NCI-H226 (cell line): ENCODE measurements at places on chromosomes 6 and 20.
A peak's percentile ranks its signal among the peaks of the same experiment; 100 is the strongest.

DNA sequence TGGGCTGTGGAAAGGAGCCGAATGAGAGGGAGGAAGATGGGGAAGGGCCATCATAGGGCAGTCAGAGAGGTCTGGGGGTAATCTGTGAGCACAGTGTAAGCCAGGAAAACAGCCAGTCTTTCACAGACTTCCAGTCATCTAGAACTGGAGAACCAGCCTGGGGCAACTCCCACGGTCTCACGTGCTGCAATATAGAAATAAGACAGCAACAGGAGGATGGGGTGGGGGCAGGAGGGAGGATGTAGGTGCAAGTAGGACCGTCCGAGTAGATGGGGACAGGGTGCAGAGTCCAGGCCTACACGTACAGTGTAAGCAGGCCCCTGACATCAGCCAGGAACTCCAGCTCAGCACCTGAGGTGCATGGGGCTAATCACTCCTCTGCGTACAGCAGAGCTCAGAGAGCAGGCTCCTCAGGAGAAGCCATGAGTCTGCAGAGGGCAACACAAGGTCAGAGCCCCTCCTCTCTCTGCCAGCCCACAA is 58.2 kb upstream of the TNFAIP3 start:
- no peak for DNase-seq

GRCh38 chr20:23214903-23215302 is 128.8 kb upstream of the CD93 start:
- no peak for DNase-seq

DNA sequence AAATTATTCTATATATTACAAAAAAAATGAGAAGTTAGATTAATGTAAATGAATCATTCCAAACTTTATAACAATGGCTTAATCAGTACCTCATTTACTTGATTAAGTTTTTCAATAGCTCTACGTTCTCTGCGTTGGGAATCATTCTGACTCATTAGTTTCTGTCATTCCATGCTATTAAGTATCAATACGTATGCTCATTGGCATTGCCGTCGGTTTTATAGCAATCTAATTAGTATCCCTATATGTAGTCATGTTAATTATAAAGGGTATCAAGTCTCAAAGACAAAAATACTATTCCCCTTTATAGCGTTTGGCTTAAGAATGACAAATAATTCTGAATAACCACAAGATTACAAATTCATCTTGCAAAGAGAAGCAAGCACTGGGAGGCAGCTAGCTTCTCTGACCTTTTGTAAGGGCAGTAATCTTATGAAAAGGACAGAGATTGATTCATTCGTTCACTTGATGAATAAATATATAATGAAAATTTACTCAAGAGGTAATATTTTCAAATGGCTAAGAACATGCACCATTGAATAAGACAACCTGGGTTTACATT is 41.8 kb downstream of the OLIG3 start:
- DNase-seq = no peak

GRCh38 chr6:163083141-163083540 is 331.4 kb upstream of the QKI start:
- DNase-seq = no peak

GRCh38 chr20:44222633-44223368 is 12.2 kb upstream of the OSER1 start:
- peak; percentile 29 for DNase-seq

DNA sequence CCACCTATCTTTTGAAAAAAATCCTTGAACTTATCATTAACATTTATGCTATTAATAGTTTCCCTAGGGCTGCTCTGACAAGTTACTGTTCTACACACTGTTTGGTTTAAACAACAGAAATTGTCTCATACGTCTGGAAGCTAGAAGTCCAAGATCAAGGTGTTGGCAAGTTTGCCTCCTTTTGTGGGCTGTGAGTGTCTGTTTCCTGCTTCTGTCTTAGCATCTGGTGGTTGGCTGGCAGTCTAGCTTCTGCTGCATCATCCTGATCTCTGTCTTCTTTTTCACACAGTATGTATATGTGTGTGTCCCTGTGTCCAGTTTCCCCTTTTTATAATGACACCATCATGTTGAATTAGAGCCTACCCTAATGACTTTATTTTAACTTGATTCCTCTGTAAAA is 154.8 kb downstream of the RPS12 start:
- no peak for DNase-seq

- no peak for DNase-seq
These were observed 5.4 kb downstream of the ADGRB3 start for GRCh38 chr6:68640491-68640835.

GRCh38 chr6:134628154-134628553 is 310.2 kb upstream of the SGK1 start:
- no peak for DNase-seq

DNA sequence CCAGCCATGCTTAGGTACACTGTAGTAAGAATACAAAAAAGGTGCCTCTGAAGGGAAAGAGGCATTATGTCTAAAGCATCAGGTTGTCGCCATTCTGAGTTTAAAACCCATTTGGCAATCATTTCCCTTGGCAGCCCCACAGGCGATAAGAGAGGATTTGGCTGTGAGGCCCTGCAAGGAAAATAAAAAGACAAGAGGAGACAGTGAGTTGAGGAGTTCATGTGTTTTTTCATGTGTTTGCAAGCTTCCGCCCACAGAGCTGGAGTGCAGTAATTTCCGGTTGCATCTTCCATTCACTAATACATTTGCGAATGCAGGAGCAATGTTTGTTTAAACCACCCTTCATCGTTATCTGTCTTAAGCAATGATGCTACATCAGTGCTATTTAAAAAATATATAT is 138.5 kb upstream of the SOX4 start:
- no peak for DNase-seq

DNA sequence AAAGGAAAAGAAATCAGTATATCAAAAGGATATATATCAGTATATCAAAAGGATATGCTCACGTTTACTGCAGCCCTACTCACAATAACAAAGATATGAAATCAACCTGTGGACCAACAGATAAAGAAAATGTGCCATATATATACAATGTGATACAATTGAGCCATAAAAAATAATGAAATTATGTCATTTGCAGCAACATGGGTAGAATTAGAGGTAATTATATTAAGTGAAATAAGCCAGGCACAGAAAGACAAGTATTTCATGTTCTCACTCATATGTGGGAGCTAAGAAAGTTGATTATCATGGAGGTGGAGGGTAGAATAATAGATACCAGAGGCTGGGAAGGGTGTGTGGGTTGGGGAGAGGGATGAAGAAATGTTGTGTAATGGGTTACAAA is 102.9 kb upstream of the MARCKS start:
- no peak for DNase-seq

GRCh38 chr20:9440892-9441291 is 73.5 kb upstream of the LAMP5 start:
- peak; percentile 63 for DNase-seq

DNA sequence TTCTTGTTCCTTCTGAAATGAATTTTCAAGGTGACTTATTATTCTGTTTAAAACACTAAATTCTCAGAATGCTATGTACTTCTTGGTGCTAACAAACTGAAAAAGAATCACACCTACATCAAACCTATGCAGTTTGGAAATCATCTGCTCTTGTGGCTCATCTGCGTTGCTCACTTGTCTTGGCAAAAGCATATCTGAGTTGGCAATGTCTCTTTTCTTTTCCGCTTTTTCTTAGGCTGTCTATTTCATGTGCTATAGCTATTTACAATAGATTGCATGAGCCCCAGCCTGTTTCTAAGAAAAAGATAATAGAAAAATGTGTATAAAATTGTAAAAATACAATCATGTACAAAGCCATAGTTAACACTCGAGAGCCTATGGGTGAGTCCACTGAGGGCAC is 348.9 kb upstream of the AGPAT4 start:
- DNase-seq = no peak

- DNase-seq = no peak
These were observed 1.6 kb downstream of the MAP3K5 start for GRCh38 chr6:136790411-136791295.

- DNase-seq = no peak
These were observed 8.1 kb upstream of the CSE1L start for GRCh38 chr20:49037962-49038387.

DNA sequence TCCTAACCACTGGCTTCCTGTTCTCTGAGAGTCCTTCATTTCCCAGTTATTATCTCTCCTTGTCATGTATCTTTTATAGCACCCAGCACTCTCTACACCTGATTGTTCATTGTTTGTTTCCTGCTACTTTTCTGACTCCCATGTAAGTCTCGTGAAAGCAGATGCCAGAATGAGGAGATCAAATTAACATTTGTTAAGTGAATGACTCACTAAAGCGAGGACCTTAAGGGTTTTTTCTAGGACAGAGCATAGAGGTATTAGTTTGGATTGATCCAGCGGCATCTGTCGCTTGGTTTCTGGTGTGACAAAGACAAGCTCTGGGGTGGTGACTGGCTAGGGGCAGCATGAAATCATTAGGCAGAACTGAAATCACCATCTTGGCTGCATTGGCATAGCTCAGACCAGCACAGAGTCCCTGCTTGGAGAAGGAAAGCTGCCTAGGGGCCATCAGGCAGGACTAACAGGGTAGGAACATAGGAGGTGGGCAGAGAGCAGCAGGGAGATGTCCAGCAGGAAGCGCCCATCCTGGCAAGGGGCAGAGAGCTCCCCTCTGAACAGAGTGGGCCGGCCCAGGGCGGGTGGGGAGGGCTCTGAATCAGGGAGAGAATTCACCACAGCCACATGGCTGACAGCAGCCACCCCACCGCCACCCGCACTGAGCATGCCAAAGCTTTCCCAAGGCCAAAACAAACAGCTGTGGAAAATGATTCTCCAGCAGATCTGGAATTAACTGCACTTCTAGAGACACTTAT is 97.1 kb upstream of the CEP85L start:
- no peak for DNase-seq

GRCh38 chr20:20443504-20443903 is 75.6 kb downstream of the INSM1 start:
- no peak for DNase-seq

DNA sequence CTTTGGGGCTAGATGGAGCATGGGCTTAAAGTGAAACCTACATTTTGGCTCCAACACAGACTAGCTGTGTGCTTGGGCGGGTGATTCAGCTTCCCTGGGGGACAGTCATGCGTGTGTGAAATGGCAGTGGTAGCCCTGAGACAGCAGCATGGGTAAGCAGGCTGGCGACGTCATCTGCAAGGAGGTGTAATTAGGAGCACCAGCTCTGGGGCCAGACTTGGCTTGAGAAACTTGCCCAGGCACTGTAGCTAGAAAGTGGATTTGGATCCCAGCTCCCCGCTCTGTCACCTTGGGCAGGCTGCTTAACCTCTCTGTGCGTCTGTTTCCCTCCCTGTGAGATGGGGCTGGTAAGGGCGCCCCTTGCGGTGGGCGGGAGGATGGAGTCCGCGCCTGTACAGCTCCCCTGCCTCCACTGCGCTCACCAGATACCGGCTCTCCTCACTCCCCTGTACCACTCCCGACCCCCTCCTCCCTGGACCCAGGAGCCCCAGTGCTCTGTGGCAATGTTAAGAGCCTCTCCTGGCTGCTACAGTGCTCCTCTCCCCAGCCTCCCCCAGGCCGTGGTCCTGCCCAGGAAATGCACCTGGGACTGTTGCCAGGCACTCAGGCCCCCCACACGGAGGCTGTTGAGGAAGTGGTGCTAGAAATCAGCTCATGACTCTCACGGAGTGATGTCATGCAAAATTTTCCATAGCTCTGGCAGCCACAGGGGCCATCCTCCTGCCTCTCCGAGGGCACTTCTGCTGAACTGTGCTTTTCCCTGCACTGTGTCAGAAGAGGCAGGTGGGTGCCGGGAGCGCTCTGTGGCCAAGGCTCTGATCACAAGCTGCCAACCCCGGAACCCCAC is 44.6 kb downstream of the SYNJ2 start:
- DNase-seq = peak; percentile 100

DNA sequence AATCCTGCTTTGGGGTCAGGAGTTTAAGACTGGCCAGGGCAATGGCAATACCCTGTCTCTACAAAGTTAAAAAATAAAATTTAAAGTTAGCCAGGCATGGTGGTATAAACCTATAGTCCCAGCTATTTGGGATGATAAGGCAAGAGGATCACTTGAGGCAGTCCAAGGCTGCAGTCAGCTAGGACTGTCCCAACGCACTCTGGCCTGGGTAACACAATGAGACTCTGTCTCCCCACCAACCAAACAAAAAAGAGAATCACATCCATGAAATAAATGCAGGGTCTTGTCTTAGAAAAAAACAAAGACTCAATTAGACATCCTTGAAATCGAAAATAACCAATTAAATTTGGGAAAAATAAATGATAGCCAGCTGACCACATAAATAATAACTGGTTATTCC is 88.9 kb downstream of the PHIP start:
- no peak for DNase-seq

DNA sequence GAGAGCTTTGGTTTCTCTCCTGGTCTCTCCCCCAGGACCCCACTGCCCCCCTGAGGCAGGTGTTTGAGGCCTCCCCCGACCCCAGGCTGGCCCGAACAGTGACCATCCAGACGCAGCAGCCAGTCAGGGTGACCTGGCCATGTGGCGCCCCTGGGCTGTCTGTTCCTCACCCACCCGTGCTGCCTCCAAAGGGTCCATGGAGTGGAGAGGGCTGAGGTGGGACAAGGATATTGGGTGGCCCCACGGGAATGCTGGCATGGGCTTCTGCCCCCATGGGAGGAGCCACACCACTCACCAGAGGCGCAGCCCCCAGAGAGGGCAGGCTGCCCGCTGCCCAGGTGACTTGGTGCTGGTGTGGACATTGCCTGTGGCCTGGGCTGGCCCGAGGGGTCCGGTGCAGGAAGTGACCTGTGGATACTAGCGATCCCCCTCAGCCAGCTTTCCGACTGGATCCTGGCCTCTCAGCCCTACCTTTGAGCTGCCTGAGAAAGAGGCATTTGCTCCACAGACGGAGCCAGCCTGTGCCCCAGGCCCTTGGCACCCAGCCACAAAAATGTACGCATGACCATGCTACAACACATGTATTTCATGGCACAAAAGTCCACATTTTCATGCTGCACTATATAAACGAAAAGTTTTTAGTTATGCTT is 50.8 kb downstream of the BCAS4 start:
- no peak for DNase-seq

DNA sequence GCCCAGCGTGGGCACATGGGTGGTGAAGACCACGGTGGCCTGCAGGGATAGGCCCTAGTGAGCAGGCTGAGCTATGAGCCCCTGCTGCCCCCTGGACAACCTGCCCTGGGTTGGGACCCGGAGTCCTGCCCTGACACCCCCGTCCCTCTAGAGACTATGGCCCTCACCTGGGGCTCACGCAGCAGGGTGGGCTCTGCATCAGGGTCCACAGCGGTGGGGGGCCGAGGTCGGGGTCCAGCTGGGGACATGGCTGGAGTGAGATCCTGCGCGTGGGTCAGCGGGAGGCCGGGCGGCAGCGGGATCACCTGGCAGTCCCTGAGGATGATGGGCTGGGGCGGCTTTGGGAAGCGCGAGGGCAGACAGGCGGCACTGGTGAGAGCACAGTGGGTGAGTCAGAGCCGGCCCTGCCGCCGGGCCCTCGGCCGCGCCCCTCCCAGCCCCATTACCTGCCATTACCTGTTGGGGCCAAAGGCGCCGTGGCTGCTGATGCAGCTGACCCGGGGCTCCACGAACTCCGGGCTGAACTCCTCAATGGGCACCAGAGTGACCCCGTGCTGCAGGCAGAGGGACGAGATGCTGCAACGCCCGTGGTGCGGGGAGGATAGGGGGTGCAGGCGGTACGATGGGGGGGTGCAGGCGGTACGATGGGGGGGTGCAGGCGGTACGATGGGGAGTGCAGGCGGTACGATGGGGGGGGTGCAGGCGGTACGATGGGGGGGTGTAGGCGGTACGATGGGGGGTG is 27.9 kb downstream of the ADRM1 start:
- no peak for DNase-seq

- DNase-seq = peak; percentile 93
These were observed 6.0 kb upstream of the MRAP2 start for GRCh38 chr6:84027340-84028181.
